ENCODE measurements at places on chromosomes 16 and 17. TPM values are rescaled to one million over a fixed set of nuclear protein-coding genes. Genes with fewer than 3 reads are reported as not detected.

The MPP3 gene
- 9.8 TPM for polyA plus RNA-seq

The KRTAP4-9 gene
- polyA plus RNA-seq = not detected

The MKS1 gene
- polyA plus RNA-seq = 34.6 TPM

The NEUROD2 gene
- 0.03 TPM for polyA plus RNA-seq

The SLC5A11 gene
- 0.06 TPM for polyA plus RNA-seq

The SLX1A gene
- polyA plus RNA-seq = 21.3 TPM

The DRC7 gene
- 2.6 TPM for polyA plus RNA-seq

The MT1H gene
- not detected for polyA plus RNA-seq

DNA sequence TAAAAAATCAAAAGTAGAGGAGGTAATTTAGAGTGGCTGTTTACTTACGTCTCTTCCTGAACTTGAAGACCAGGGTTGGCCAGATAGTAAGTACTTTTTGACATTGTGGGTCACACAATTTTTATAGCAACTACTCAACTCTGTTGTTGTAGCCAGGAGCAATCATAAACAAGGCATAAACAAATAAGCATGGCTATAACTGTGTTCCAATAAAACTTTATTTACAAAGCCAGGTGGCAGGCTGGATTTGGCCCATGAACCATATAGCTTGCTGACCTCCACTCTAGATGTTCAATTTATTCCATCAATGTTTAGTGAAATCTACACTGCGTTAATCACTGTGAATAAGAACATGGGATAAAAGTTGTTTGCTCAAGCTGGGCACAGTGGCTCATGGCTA, 500.4 kb upstream of the ERCC4 start:
- DNase-seq = no peak

- no peak for DNase-seq
These were observed 22.6 kb upstream of the CBFA2T3 start for GRCh38 chr16:88999457-89000206.

DNA sequence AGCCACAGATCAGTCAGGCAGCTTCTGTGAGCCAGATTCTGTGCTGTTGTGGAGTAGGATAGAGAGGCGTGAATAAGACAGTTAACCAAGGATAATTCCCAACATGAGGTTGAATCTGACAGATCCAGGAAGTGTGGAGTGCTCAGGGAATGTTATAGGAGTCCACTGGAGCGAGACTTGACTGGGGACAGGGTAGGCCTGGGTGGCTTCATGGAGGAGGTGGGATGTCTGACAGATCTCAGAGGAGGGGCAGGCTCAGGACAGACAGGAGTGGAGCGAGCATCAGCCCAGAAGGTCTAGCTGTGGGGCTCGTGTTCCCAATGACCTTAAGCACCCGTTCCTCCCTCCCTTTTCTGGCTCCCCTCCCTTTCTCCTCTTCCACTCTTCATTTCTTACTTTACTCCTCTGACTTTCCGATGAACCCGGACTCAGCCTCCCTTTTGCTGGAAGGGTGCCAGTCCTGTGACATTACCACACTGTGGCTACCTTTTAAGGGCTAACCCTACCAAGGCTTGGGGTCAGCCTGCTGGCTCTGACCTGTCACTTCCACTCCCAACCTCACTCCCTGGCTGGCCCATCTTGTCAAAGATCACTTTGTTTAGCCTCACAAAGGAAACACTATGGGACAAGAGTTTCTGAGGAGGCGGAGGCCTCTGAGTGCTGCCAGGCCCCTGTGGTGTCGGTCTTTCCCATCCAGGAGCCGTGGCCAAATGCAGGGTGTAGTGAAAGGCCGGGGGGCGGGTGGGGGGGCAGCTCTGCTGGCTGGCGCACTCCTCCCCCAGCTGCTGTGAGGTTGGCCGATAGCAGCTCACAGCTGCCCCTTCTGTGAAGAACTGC, 28.5 kb upstream of the EFCAB13 start:
- no peak for DNase-seq

- DNase-seq = no peak
These were observed 12.6 kb downstream of the SAP30BP start for GRCh38 chr17:75679706-75680211.

DNA sequence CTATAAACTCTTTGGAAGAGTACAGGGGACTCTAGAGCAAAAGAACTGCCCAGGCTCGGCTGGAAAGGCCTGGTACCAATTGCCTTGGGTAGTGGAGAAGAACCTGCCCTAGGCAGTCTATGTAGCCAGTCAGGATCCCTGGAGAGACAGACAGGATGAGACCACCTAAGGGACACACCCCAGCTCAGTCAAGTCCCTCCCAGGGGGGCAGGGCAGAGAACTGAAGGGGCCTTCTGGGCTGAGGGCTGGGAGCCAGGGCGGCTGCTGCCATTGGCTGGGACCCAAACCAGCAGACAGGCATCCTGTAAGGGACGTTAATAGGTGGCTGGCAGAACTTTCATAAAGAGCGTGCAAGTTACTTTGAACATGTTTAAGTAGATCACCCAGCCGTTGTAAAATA, 12.8 kb upstream of the SLC38A8 start:
- DNase-seq = no peak

DNA sequence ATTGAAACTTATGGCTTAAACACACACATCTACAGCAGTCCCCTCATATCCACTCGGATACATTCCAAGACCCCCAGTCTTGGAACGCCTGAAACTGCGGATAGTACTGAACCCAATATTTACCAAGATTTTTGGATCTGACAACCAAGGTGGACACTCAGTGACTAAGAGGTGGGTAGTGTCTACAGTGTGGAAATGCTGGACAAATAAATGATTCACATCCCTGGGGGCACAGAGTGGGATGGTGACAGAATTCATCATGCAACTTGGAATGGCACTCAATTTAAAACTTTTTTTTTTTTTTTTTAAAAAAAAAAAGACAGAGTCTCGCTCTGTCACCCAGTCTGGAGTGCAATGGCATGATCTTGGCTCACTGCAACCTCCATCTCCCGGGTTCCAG, 54.2 kb upstream of the TRAP1 start:
- DNase-seq = no peak

- no peak for DNase-seq
These were observed 20.2 kb downstream of the CDK5RAP3 start for GRCh38 chr17:47990962-47991731.

GRCh38 chr17:28347261-28347891, 10.0 kb downstream of the POLDIP2 start:
- no peak for DNase-seq

DNA sequence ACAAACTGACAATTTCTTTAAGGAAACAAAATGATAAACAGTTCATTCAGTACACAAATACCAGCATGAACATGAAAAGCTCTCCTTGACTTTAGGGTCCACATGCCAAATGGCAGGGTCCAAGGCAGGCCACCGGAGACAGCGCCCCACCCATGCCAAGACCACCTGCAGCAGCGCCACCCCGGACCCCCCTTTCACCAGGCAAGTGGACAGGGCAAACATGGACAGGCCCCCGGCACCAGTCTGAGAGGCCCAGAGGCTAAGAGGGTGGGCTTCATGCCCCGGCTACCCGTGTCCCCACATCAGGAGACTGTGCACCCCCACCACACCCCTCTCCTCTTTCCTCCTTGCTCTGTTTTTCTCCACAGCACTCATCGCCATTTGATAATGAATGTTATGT, 14.7 kb upstream of the ASGR2 start:
- DNase-seq = no peak

DNA sequence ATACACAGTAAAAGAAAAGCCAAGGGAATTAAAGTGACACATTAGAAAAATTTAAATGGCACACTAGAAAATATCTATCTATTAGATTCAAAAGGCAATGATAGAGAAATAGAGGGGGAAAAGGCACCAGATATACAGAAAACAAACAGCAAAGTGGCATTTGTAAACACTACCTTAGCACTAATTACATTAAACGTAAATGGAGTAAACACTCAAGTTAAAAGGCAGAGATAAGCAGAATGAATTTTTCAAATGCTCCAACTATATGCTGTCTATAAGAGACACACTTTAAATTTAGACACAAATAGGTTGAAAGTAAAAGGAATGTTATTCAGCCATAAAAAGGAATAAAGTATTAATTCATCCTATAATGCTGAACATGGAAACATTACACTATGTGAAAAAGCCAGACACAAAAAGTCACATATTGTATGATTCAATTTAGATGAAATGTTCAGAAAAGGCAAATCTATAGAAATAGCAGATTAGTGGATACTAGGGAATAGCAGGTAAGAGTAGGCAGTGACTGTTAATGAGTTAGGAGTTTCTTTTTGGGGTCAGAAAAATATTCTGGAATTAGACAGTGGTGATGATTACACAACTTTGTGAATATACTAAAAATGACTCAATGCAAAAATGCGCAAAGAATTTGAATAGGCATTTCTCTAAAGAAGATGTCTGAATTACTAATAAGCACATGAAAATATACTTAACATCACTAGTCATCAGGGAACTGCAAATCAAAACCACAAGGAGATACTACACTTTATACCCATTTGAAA, 92.4 kb downstream of the BRIP1 start:
- DNase-seq = no peak

DNA sequence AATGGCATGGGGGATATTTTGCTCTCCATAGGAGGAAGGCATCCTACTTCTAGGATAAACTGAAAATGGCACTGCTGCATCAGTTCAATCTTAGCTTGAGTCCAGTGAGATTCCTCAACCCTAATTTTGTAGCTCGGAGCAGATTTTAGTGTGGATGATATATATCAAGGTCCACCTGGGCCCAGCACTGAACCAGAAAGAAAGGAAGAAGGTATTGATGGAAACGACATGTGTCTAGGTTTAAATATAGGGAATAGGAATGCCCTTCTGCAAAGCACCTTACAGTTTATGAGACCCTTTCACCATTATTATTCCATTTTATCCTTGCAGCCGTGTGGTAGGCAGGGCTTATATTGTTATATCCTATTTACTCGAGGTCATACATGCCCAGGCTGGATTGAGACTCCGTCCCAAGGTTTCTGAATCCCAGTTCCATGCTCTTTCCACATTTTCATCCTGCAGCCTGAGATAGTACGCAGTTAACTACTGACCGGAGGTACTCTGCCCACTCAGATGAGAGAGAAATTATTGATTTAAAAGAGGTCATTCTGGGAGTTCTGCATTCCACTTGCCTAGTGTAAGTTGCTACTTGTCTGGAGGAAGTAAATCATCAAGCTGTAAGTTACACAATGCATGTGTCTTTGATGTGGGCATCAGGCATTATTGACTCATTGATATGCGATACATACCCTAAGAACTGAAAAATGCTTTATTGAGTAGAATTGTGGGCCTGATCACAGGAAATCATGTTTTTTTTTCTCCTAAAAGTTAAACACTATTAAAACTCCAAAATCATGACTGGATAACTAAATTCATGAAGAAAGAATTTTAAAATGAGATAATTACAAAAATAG, 10.1 kb downstream of the KRT39 start:
- no peak for DNase-seq
